ENCODE measurements at places on chromosomes 12 and 14.

GRCh38 chr12:83920821-83921547, 991.6 kb downstream of the SLC6A15 start:
- no peak for DNase-seq

GRCh38 chr14:55712491-55712890, 132.5 kb downstream of the KTN1 start:
- DNase-seq = no peak

GRCh38 chr12:91183551-91183950, 934 bp upstream of the DCN start:
- DNase-seq = no peak

DNA sequence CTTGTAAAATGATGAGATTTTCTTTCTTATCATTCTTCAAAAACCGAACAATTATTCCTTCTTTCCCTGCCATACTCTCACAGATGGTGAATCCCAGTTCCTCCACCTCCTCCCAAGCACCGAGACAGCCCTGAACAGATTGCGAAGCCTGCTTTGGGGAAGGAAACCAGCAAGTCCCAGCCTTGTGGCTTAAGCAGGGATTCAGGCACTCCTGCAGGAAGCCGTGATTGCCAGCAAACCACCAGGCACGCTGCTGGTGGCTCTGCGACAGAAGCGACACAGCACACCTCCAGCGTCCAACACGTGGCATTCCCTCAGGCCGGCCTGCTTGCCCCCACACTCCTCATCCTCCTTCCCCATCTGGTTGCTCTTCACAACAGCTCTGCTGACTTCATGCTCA, 237.7 kb downstream of the GXYLT1 start:
- DNase-seq = no peak

GRCh38 chr12:66388517-66388916, 86.2 kb downstream of the HELB start:
- no peak for DNase-seq

- no peak for DNase-seq
Observed at GRCh38 chr14:86865934-86866333, 1127.0 kb downstream of the GALC start.

DNA sequence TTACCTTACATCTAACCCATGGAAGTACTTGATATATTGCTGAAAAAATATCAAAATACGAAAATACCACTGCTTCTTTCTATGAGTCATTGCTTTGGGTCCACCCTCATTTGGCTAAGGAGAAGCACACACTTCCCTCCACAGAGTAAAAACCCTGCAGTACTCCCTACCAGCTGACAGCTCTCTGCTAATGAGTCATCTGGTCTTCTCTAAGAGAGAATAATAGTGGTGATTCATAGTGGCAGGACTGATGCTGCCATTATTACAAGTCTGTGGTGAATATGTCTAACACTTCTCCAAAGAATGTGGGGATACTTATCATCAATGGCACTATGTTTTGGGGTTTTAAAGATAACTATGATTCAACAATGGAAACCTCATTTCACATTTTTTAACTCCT, 90.7 kb downstream of the PPFIA2 start:
- no peak for DNase-seq

- DNase-seq = no peak
Observed at GRCh38 chr14:96497586-96497985, 4.6 kb upstream of the PAPOLA start.

DNA sequence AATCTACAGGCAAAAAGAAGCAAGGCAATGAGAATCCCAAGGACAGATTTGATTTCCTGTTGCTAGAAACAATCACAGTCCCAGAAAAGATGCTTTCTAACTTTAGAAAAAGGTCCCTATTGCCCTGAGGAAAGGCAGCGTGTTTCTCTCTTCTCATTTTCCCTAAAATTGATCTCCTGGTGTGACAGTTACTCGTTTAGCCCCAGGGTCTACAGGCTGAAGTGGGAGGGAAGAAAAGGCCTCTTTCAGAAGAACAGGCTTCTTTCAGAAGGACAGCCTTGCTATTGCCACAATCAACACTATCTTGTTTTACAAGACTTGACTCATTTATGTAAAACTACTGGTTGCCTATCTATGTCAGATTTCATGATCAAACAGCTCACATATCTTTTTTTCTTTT, 121.8 kb upstream of the OR4E1 start:
- no peak for DNase-seq

DNA sequence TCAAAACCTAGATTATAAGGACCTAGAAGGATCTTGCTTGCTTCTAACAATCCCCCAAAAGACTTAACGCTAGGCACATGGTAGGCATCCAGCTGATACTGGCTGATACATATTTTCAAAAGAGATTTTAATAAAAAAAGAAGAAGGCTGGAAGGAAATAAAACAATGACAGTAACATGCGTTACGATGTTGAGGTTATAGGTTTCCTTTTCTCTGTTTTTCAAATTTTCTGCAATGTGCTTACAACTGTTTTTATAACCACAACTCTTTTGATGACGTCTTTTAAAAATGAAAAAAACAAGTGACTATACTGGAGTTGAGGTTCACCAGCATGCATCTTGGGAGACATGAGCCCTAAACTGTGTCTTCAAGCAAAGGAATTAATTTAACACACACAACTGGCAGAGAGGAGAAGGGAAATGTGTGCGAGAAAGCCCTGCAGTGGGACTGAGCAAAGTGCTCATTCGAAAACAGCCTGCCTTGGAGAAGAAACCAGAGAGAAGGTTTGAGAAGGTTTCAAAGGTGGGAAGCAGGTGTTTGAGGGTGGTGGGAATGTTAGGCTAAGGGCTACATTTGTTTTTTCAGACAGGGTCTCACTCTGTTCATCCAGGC, 80.4 kb downstream of the DUSP16 start:
- peak; percentile 32 for DNase-seq

GRCh38 chr12:6345319-6346091, 3.6 kb upstream of the TNFRSF1A start:
- DNase-seq = no peak

GRCh38 chr12:104003596-104003995, 37.9 kb downstream of the TDG start:
- no peak for DNase-seq

- no peak for DNase-seq
Observed at GRCh38 chr14:87503711-87504110, 489.3 kb downstream of the GALC start.

- DNase-seq = no peak
Observed at GRCh38 chr12:66516561-66516960, 162.3 kb downstream of the GRIP1 start.

- no peak for DNase-seq
Observed at GRCh38 chr14:44316647-44317440, 190.2 kb downstream of the FSCB start.

DNA sequence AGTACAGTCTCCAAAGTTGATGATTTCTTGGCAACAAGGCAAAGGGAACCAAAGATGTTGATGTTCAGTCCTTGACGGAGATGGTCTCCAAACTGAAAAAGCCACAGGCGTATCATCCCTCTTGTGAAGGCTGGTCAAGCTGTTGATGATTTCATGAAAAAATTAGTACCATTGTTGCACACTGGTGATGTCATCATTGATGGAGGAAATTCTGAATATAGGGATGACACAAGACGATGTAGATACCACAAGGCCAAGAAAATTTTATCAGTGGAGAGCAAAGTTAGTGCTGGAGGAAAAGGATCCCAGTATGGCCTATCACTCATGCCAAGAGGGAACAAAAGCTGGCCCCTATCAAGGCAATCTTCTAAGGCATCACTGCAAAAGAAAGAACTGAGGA, 88.7 kb upstream of the KRR1 start:
- DNase-seq = no peak

GRCh38 chr12:121637231-121637914, 11.0 kb downstream of the ORAI1 start:
- DNase-seq = no peak

DNA sequence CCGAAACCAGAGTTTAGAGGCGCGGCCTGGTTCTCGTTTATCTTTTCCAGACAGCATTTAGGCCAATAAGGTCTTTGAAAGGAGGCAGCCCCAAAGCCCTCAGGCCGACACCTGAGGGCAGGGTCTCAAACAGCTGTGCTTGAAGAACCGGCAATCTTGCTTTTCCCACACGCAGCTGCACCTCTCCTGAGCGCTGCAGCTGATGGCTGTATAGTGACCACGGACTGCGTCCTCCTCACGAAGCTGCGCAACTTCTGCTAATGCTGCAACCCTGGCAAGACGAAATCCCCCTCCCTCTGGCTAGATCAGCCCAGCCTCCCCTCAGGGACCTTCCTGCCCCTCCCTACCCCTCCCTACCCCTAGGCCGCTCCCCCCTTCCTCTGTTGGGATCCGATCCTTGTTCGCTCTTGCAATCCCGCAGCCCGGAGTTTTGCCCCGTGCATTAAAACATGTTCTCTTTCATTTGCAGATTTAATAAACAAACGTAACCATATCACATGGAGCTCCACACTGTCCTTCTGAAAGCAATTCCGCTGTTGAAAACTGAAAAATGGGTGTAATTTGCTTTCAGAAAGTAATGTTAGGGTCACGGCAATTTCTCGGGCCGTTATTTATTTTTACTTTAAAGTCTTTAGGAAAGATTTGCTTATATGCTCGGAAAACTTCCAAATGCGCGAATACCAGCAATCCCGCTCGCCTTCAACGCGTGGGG, 4.8 kb upstream of the PAX9 start:
- DNase-seq = no peak

- no peak for DNase-seq
Observed at GRCh38 chr12:106584104-106585064, 1.6 kb downstream of the RFX4 start.

GRCh38 chr12:62401631-62402030, 65.0 kb upstream of the MON2 start:
- no peak for DNase-seq

DNA sequence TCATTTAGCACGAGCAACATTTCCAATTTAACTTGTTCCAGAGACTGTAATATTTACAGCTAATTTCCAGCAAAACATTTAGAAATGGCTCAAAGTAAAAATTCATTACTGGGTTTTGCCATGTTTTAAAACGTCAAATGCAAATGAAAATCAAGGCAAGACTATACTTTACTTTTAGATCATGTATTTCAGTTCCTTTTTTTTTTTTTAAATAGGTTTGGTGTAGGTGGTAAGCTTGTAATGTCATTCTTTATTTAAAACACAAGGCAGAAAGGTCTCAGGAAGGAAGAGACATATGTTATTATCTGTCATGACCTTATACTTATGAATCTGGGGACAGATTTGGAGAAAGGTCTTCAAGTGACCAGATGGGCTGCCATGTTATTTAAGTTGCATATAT, 54.1 kb downstream of the GRIP1 start:
- no peak for DNase-seq

DNA sequence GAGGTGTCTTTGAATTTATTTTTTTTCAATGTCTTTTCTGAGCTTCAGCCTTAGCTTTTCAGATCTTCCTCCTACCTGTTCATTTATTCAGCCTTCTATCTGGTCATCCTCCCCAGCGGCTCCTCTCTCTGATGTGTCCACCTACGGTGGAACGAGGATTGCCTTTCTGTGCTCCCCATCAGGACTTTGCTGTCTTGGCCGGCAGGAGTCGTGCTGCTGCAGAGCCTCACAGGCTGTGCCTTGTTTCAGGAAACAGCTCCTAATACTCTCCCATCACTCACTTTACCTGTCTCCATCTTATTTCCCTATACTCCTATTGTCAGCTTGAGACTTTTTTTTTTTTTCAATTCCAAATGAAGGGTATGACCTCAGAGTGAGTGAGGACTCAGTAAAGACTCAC, 76.9 kb downstream of the KICS2 start:
- DNase-seq = no peak

DNA sequence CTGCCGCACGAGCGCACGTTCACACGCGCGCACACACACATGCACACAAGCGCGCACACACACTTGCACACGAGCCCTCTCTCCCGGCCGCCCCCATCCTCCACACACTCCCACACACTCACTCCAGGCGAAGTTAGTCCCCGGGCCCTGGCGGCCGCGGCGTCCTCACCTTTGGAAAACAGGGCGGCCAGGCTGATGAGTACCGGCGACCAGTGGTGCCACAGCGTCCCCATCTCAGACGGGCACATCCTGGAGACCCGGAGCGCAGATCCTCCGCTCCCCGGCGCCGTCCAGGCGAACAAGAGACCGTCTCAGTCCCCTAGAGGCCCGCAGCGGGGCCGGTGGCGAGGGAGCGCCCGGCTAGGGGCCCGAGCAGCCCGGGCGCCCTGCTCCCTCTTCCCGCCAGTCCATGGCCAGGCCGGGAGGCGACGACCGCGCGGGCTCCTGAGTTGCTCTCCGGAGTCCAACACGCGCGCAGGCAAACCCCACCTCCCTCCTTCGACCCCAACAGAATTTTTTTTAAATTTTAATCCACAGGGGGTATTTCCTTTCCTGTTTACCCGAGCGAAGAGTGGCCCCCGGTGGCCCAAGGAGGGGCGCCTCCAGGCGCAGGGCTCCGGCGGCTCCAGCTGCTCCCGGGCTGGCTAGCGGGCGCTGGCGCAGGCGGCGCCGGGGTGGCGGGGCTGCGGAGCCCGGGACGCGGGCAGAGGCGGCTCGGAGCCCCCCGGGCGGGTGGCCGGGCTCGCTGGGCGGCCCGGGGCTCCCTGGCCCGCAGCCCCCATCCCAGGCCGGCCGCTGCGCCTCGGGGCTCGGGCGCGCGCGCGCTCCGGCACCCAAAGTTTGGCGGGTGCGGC, 506 bp downstream of the TMEM132D start:
- no peak for DNase-seq

GRCh38 chr14:56949828-56950227, 139.5 kb upstream of the OTX2 start:
- no peak for DNase-seq

- peak; percentile 4 for DNase-seq
Observed at GRCh38 chr12:2679816-2680675, 114.7 kb upstream of the FKBP4 start.

DNA sequence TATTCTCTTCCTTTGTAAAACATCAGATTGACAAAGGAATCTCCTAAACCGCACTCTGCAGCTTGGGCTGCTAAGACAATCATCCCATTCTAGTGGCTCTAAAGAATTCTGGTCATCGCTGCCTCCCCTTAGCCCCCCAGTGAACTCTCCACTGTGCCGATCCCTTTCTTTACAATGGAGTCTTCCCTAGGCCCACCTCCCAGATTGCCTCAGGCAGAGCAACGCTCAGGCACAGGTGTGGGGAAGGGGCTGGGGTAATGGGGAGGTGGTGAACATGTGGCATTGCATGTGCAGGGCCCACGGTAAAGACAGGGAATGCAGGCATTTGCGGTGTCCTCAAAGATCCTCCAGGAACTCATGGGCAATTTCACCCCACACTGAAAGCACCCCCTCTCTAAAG, 86.3 kb downstream of the PLEKHG3 start:
- DNase-seq = no peak

GRCh38 chr12:25598956-25599355, 45.9 kb upstream of the LMNTD1 start:
- no peak for DNase-seq

- DNase-seq = no peak
Observed at GRCh38 chr12:53489242-53489864, 9.9 kb downstream of the MAP3K12 start.
